NCI-H748 treated with DMSO at 0.1 percent for 48 hours (cell line): ENCODE measurements at places on chromosomes 4 and X.

GRCh38 chrX:43096830-43097229, 318.9 kb upstream of the PPP1R2C start:
- no peak for DNase-seq

DNA sequence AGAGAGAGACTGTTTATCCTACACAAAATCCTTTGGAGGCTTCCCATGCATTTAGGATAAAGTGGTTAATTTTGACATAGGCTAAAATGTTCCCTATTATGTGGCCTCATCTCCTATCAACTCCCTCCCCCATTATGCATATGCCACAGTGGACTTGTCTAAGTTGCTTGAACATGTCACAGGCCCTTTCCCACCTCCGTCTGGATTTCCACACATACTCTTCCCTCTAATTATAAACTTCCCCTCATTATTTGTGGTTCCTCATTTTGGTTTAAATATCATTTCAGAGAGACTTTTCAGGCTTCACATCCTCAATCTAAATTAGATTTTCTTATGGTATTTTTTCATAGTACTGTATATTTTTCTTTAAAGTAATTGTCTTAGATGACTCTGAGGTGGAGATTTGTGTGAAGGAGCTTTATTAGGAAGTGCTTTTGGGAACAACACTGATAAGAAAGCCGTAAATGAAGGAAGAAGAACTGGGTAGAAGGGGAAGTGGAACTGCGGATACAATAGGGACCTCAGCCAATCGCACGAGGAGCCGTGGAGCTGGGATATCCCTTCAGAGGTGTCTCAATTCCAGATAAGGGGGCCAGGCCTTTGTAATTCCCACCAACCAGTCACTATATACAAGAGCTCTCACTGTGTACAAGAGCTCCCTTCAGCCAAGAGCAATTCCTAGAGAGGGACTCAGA, 7.9 kb downstream of the C4orf17 start:
- no peak for DNase-seq

- DNase-seq, result no peak
Observed at GRCh38 chr4:69522554-69522953, 26.8 kb upstream of the UGT2B4 start.

DNA sequence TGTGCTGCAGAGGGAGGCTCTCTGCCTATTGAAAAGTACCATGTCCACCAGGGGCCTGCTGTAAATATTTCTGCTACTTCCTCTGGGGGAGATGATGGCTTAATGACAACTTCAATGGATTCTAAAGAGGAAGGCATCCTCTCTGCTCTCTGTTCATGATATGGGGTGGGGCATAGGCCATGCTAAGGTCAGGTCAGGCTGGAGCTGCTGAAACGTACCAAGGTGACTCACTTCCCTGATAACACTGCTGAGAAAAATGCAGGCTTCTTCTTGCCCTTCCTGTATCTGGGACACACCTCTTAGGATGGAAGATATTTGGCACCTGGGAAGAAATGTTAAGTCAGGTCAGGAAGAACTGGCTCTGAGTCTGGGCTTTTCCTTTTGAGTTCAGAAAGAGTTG, 31.5 kb downstream of the HS3ST1 start:
- no peak for DNase-seq

- DNase-seq, result no peak
Observed at GRCh38 chr4:132493476-132493875, 655.6 kb upstream of the PCDH10 start.

- no peak for DNase-seq
Observed at GRCh38 chrX:70432936-70433847, 10.1 kb downstream of the GDPD2 start.

DNA sequence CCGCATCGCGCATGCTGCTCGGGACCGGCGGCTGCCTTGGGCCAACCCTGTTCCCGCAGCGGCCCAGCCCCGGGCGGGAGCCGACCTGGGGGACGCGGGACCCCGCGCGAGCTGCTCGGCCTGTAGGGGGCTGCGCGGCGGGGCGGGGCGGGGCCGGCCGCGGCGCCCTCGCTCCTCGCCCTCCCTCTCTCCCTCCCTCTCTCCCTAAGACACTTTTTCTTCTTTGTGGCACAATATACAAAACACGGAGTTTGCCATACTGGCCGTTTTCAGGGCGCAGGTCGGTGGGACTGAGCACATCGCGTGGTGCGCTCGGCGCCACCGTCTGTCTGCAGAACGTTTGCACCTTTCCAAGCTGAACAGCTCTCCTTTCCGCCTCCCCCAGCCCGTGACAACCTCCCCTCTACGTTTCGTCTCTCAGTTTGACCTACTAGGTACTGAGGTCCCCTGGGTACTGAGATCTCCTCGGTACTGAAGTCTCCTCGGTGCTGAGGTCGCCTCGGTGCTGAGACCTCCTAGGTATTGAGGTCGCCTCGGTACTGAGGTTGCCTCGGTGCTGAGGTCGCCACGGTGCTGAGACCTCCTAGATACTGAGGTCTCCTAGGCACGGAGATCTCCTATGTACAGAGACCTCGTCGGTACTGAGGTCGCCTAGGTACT, 261.1 kb upstream of the PLCXD1 start:
- no peak for DNase-seq

- no peak for DNase-seq
Observed at GRCh38 chr4:37936889-37937498, 23.2 kb upstream of the PTTG2 start.

- DNase-seq, result no peak
Observed at GRCh38 chrX:43682726-43683125, 26.6 kb downstream of the MAOA start.

DNA sequence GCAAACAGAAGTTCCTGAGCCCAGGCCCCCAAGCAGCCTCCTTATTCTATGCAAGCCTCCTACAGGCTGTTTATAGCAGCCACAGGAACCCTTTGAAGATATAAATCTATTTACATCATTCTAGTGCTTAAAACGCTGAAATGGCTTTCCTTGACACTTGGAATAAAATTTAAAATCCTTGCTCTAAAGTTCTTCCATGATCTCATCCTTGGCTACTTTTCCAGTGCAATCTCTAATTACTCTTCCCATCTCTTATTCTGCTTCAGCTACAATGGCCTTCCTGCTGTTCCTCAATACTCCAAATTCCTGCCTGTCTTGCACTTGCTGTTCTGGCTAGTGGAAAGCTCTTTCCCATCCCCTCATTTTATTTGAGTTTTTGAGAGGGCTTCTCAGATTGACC, 634.2 kb upstream of the NR3C2 start:
- DNase-seq, result no peak

GRCh38 chrX:129818123-129818522, 25.6 kb downstream of the ZDHHC9 start:
- DNase-seq, result no peak

DNA sequence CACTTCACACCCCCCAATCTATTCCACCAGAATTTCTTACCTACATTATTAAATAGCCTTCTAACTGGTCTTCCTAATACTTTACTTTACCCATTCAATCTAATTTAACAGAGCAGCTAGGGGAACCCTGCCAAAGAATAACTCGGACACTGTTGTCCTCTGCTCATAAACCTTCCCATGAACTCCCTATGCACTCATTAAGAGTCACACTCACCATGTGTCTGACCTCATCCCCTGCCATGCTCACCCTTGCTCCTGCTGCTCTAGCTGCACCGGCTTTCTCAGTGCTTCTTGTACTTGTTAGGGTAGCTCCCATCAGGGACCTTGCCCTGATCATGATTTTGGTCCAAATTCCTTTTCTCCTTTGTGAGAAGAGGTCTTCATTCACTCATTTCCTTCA, 54.6 kb upstream of the GUCY1A1 start:
- DNase-seq, result no peak

DNA sequence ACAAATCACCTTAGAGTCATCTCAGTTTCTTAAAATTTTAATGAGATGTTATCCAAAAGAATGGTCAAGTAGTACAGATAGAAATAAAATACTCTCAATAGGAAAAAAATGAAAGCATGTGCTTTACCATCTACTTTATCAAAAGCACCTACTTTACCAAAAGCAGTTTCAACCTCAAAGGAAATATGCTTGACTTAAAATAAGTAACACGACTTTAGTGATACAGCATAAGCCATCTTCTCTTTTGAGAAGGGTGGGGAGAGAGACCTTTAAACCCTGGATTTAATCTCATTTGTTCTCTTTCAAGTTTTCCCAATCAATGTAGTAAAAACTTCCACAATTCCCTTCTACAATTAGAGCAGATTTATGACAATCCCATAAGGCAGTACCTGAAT, 26.5 kb downstream of the OTUD4 start:
- no peak for DNase-seq

DNA sequence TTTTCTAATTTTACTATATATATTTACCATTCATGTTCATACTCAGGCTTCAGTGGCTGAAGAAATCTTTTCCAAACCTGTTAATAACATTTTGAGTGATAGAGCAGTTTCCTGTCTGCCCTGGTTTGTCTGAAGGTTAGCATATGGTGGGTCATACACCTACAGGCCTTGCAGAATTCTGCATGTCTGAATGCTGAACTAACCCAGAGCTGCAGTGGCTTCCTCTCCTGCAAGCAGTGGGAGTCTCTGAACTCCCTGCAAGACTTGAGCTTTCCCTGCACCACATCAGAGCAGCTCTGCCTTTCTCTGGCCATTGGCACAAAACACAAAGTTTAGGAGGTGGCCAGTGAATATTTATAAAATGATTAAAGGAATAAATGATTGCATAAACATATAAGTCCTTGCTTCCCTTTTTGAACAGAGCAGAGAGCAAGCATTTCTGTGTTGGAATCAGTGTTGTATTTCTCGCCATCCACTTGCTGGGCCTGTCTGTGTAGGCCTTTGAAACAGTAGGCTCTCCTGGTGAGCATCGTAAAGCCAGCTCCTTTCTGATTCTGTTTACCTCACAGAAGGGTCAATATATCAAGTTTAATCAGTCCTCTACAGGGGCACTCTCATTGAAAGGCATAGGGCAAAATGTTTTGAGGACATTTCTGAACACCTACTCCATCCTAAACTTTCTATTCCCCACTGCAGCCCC, 15.0 kb upstream of the UNC5C start:
- DNase-seq, result no peak

DNA sequence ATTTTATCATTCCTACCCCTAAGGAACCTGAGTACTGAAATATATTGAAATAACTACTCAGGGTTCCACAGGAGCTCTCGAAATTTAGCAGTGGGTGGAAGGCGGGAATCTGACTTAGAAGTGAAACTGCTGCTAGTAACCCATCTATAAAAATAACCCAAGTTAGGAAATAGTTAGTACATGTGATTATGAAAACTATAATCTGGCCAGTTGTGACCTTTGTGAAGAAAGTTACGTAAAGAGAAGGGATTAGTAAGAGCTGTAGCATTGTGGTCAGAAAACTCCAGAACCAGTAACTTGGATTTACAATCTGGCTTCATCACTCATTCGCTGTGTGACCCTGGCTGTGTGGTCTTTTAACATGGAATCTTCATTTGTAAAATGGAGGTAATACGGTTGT, 175.5 kb downstream of the RAPGEF2 start:
- DNase-seq, result no peak

GRCh38 chr4:85210353-85210752, 243.9 kb upstream of the WDFY3 start:
- DNase-seq, result no peak

DNA sequence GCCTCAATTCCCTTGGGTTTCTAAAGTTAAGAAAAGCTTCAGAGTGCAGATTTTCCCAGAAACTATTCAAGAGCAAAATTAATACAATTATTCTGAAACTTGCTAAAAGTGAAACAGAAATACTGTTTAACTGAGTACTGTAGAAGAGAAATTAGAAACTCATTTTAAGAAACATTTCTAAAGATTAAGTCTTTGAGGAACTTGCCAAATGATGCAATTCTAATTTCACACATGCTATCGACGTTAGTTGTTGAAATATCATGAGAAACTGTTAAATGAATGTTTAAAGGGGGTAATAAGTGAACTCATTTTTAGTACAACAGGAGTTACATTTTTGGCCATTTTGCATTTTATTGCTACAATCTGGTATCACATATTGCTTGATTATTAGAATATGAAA, 125.3 kb upstream of the MAOA start:
- no peak for DNase-seq

DNA sequence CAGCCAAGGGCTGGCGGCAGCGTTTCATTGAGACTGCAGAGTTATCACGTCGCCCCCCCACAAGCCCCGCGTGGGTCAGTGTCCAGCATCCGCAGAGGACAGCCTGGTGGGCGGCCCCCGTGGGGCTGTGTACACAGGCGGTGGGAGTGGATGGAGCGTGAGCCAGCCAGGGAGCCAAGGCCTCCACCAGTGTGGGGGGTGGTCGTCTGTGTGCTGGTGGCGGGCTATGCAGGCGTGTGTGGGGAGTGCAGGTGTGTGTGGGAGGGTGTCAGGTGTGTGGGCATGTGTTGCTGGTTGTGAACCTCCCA, 56.5 kb upstream of the NKX1-1 start:
- DNase-seq, result no peak

DNA sequence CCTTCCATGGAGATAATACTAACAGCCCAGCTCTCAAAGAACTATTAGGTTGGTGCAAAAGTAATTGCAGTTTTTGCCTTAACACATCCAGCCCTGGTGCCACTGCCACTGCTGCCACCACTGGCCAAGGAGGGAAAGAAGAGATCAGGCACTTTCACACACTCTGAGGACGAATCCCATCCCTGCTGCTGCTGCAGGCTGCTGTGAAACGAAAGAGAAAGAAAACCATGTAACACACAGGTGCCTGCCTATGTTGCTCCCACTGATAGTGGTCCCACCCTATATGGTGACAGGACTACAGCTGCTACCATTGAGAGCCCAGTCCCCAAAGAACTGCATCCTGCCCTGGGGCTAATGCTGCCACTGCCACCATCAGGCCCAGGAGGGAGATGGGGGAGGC, 35.1 kb downstream of the TMLHE start:
- no peak for DNase-seq

DNA sequence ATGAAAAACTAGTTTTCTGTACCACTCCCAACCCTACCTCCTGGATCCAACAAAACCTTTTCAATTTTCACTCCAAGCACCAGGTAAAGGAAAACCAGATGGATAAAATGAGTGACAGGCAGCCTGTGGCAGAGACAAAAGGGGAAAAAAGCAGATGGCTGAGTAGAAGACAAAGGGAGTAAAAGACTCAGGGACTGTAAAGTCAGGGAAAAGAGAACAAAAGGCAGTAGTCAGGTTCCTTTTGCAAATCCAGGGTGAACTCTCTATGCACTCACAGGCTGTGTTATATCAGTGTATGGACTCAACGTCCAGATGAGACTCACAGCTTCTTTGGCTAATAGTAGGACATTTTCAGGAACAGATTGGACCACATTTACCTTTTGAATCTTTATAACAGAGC, 54.2 kb downstream of the QRFPR start:
- DNase-seq, result no peak

DNA sequence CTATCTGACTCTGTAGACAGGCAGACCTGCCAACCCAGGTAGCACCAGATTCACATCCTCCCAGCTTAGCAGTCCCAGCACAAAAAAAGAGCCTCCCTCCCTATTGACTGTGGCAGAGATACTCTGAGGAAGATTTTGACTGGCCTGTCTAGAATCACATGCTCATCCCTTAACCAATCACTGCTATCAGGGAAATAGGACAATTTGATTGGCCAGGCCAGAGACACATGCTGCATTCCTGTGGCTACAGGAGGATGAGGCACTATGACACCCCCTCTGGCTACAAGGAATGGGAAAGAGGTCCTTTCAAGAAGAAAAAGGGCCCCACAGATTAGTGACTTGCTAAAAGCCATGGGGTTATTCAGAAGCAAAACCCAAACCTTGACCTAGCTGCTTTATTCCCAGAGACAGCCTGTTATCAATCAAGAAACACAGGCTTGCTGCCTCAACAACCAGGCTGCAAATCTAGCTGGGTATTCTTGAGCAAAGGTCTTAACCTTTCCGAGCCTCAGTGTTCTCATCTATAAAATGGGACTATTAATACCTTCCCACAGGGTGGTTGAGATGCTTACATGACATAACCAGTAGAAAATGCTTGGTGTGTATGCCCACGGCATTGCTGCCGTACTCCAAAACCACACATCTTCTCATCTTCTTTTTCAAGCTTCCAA, 147.6 kb downstream of the BCOR start:
- no peak for DNase-seq

- DNase-seq, result no peak
Observed at GRCh38 chr4:48665555-48666186, 114.4 kb downstream of the FRYL start.
